ENCODE measurements at places on chromosomes 6 and 20. TPM values are rescaled to one million over a fixed set of nuclear protein-coding genes. Genes with fewer than 3 reads are reported as not detected.
A peak's percentile ranks its signal among the peaks of the same experiment; 100 is the strongest.

DNA sequence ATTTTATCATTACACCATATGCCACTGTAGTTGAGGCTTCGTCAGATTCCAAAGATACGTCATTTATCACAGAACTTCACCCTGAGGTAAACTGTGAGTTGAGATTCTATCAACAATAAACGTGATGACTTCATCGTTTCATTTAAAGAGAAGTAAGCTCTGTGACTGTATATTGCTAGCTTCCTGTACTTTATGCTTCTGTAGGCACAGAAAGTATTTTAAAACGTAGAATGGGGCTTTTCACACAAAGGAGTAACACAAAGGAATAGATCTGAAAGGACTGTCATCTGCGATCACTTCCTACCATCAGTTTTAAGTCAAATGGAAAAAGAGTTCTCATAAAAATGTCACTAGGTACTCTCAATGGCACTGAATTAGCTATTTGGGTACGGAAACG, 234.4 kb upstream of the MCHR2 start:
- no peaks in the 10 kb centered on the region for H3K4me1 ChIP-seq
- peak overlapping the region; percentile 7 for H3K27ac ChIP-seq

- H3K27ac ChIP-seq = no peak overlapping the region
- no peak for DNase-seq
- H3K4me1 ChIP-seq = no peaks in the 10 kb centered on the region
- no peak overlapping the region for H3K4me3 ChIP-seq
- no peaks in the 10 kb centered on the region for H3K27me3 ChIP-seq
Measured at GRCh38 chr6:11598687-11599086, 61.1 kb downstream of the TMEM170B start.

- DNase-seq = no peak
- no peak overlapping the region for H3K27ac ChIP-seq
- H3K4me3 ChIP-seq = no peak overlapping the region
- H3K36me3 ChIP-seq = no peaks in the 10 kb centered on the region
- H3K27me3 ChIP-seq = no peaks in the 10 kb centered on the region
Measured at GRCh38 chr6:88808381-88808780, 155.0 kb downstream of the RNGTT start.

- H3K27me3 ChIP-seq = no peaks in the 10 kb centered on the region
- no peaks in the 10 kb centered on the region for H3K36me3 ChIP-seq
- H3K4me3 ChIP-seq = no peak overlapping the region
- H3K4me1 ChIP-seq = no peaks in the 10 kb centered on the region
- H3K27ac ChIP-seq = no peak overlapping the region
- DNase-seq = no peak
Measured at GRCh38 chr20:56590888-56591287, 38.2 kb upstream of the TFAP2C start.

DNA sequence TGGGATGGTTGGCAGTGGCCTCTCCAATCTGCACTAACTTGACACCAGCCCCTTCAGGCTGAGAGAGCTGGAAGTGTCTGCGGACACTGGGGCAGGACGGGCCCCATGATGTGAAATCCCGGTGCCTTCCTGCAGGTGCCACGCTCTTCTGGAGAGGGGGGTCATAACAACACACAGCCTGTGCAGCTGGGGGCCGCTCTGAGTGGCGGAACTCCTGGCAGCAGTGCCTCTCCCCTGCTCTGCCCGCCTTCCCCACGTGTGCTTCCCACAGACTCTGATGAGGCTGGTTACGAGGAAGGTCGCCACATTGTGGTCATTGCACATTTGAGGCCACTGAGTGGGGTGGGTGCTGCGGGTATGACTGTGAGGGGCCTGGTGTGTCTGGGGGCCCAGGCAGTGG, 145.2 kb downstream of the DTNBP1 start:
- peaks cover 66% of the 10 kb centered on the region for H3K36me3 ChIP-seq
- DNase-seq = peak; percentile 53
- no peaks in the 10 kb centered on the region for H3K27me3 ChIP-seq
- H3K27ac ChIP-seq = no peak overlapping the region

- peaks cover 15% of the 10 kb centered on the region for H3K36me3 ChIP-seq
- H3K27ac ChIP-seq = no peak overlapping the region
- no peaks in the 10 kb centered on the region for H3K4me1 ChIP-seq
- DNase-seq = no peak
Measured at GRCh38 chr6:44435500-44435899, 48.0 kb downstream of the CDC5L start.

DNA sequence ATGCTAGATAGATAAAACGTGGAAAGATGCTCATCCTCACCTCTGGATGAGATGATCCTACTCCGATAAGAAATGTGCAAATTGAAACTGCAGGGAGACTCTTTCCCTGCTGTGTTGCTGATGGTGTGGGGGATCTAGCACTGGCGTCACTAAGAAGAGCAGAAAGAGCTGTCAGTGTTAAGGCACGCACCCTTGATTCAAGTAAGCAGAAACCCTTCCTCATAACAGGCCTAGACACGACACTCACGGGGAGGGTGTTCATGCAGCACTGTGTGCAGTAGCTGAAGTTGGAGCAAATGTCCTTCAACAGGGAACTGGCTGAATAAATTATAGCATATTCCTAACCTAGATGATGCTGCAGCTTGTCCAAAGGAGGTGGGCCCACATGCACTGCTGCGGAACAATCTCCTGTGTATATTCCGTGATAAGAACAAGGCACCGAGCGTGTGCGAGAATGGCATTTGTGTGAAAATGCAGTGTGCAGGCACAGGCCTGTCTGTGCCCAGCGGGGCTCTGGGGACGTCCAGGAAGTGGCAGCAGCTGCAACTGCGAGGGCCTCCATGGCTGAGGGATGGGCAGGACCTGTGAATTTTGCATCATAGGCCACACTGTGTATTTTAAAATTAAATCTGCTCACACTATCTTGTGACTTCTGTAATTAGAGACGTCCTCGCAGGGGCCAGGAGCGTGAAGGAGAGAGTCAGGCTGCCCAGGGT, 64.0 kb downstream of the TCP11 start:
- H3K27ac ChIP-seq = no peak overlapping the region
- peaks cover 89% of the 10 kb centered on the region for H3K36me3 ChIP-seq
- H3K4me3 ChIP-seq = no peak overlapping the region
- DNase-seq = peak; percentile 33
- H3K4me1 ChIP-seq = peaks cover 4% of the 10 kb centered on the region

DNA sequence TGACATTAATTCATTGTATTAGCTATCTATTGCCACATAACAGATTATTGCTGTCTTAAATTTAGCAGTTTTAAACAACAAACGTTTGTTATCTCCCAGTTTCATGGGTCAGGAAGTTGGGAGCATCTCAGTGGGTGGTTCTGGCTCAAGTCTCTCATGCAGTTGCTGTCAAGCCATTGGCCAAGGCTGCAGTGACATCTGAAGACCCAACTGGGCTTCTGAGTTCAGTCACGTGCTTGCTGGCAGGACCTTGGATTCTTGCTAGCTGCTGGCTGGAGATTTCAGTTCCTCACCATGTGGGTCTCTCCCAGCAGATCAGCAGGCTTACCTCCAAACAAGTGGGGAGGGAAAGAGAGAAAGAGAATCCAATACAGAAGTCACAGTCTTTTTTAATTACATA, 152.6 kb upstream of the EXOC2 start:
- H3K4me1 ChIP-seq = no peaks in the 10 kb centered on the region
- H3K27ac ChIP-seq = no peak overlapping the region
- no peak overlapping the region for H3K4me3 ChIP-seq

- no peaks in the 10 kb centered on the region for H3K36me3 ChIP-seq
- H3K27me3 ChIP-seq = no peaks in the 10 kb centered on the region
- H3K4me1 ChIP-seq = peaks cover 4% of the 10 kb centered on the region
- no peak overlapping the region for H3K4me3 ChIP-seq
- H3K27ac ChIP-seq = no peak overlapping the region
Measured at GRCh38 chr6:3835785-3836184, 13.4 kb upstream of the FAM50B start.

GRCh38 chr20:59598625-59599310, 5.6 kb upstream of the PHACTR3 start:
- no peak overlapping the region for H3K4me3 ChIP-seq
- H3K27ac ChIP-seq = no peak overlapping the region
- no peaks in the 10 kb centered on the region for H3K4me1 ChIP-seq
- peaks cover 31% of the 10 kb centered on the region for H3K27me3 ChIP-seq

GRCh38 chr6:45832063-45832462, 183.6 kb downstream of the CLIC5 start:
- no peak overlapping the region for H3K27ac ChIP-seq
- no peaks in the 10 kb centered on the region for H3K4me1 ChIP-seq
- H3K27me3 ChIP-seq = no peaks in the 10 kb centered on the region
- H3K4me3 ChIP-seq = no peak overlapping the region
- no peak for DNase-seq

- H3K4me3 ChIP-seq = no peak overlapping the region
- no peaks in the 10 kb centered on the region for H3K27me3 ChIP-seq
- no peak overlapping the region for H3K27ac ChIP-seq
Measured at GRCh38 chr6:129882510-129883023, 21.5 kb upstream of the TMEM244 start.

GRCh38 chr6:121235386-121235785, 98.9 kb downstream of the TBC1D32 start:
- no peak overlapping the region for H3K4me3 ChIP-seq
- DNase-seq = no peak
- H3K4me1 ChIP-seq = no peaks in the 10 kb centered on the region
- no peak overlapping the region for H3K27ac ChIP-seq
- no peaks in the 10 kb centered on the region for H3K27me3 ChIP-seq

Gene SULF2
- total RNA-seq = 52.8 TPM

Gene BPIFB1
- total RNA-seq = 0.67 TPM

Gene ZBTB46
- total RNA-seq = 19.7 TPM
